Motor neuron (in vitro differentiated cells): ENCODE measurements at places on chromosomes 16 and 17. TPM values are rescaled to one million over a fixed set of nuclear protein-coding genes. Genes with fewer than 3 reads are reported as not detected.
A peak's percentile ranks its signal among the peaks of the same experiment; 100 is the strongest.

Gene SEPTIN12
- not detected in 2 replicates for total RNA-seq

Gene PRSS36
- total RNA-seq, result 1.4 and 3.8 TPM in 2 replicates

Gene EXOC3L1
- total RNA-seq, result 0.49 and 1.5 TPM in 2 replicates

Gene TOX3
- 0.54 and 2.1 TPM in 2 replicates for total RNA-seq

Gene PGAP6
- total RNA-seq, result 15.7 and 21.9 TPM in 2 replicates

Gene PLXDC1
- 1.4 and 4.0 TPM in 2 replicates for total RNA-seq

Gene PRDM7
- total RNA-seq, result not detected in 2 replicates

Gene SULT1A4
- total RNA-seq, result 0.67 and 0.68 TPM in 2 replicates

Gene EMP2
- 10.6 and 12.9 TPM in 2 replicates for total RNA-seq

Gene TERB1
- total RNA-seq, result 0.70 TPM in 1 of 2 replicates, not detected in the other

GRCh38 chr17:76239538-76240274 is 587 bp downstream of the RNF157 start:
- peak; percentile 0 for ATAC-seq

DNA sequence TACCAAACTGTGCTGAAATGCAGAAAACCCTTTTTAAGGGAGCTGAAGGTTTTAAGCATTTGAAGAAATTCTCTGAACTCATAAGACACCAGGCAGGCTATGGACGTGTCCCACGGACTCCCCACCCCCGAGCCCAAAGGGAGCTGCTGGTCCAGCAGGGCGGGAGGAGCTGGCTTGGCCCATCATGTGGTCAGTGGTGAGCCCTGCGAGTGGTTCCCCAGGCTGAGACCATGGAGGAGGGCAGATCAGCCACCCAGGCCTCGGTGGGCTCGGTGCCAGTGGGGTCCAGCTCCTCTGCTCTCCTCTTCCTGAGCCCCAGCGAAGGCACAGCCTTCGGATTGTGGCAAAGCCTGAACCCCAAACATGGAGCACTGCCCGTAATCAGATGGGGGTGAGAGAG is 27.0 kb downstream of the LGALS3BP start:
- no peak for ATAC-seq

DNA sequence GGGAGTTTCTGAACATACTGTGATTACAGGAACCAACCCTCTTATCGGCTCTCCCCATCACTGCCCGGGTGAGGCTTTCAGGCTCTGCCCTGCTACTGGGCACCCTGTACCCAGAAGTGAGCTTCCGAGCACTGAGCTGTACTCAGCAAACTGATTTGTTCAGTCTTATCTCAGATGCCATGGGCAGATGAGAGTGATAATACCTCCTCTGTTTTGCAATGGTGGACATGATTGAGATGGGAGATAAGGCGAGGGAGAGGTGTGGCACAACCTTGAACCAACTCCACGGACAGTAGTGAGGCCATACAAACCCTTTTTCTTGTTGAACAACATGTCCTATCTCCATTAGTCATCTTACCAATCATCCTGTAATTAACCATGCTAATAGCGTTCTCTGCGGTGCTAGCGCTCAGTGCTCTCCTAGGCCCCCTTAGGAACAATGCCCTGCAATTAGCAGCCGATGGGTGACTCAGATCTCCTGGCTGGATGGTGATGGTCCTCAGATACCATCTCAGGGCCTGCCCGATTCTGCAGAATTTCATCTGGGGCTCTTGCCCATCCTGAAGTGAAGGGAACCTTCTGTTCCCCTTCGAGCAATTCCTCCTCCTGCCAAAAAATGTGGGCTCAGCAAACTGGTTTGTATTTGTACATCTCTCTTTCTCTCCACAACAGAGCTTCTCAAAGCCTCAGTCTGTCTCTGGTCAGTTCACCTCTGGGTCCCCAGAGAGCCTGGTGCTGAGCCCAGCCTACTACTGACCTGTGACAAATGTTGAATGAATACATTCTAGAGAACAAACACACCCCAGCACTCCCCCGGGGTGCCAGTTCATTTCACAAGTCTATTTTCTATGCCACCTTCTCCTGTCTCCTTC is 139.3 kb upstream of the IRX3 start:
- ATAC-seq, result no peak

GRCh38 chr17:42852351-42852750 is 1.4 kb downstream of the AOC3 start:
- ATAC-seq, result no peak

GRCh38 chr16:73399997-73400396 is 352.1 kb upstream of the ZFHX3 start:
- ATAC-seq, result no peak

DNA sequence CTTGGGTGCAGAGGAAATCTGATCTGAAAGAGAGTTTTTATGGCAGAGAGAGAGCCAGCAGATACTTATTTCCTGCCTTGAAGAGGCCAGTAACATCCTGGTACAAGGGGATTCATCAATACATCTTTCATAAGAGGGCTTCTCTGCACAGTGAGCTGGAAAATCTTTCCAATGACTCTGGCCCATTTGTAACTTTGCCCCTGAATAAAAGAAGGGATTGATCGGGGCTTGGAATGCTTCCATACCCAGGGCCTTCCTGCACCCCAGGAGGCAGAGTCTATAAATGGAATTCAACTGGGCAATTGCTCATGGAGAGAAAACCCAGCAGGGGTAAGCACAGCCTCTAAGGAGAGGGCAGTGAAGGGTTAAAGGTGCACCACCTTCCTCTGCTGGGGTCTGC is 163.3 kb downstream of the XYLT1 start:
- ATAC-seq, result no peak

DNA sequence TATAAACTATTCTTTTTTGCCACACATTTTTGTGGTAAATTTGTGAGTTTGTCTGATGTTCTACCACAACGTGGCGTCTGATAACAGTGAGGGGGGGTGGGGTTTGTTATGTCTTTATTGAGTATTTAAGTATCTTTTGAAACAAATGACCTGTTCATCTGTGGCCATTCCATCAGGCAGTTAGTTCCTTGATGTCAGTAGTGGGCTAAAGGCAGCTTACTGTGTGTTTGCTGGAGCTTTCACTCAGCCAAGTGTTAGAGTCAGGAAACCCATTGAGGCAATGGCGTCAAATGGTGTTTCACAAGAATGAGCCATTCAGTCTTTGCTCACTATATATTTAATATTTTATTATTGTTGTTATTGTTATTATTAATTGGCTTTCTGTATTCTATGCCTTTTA is 28.0 kb downstream of the NQO1 start:
- no peak for ATAC-seq

DNA sequence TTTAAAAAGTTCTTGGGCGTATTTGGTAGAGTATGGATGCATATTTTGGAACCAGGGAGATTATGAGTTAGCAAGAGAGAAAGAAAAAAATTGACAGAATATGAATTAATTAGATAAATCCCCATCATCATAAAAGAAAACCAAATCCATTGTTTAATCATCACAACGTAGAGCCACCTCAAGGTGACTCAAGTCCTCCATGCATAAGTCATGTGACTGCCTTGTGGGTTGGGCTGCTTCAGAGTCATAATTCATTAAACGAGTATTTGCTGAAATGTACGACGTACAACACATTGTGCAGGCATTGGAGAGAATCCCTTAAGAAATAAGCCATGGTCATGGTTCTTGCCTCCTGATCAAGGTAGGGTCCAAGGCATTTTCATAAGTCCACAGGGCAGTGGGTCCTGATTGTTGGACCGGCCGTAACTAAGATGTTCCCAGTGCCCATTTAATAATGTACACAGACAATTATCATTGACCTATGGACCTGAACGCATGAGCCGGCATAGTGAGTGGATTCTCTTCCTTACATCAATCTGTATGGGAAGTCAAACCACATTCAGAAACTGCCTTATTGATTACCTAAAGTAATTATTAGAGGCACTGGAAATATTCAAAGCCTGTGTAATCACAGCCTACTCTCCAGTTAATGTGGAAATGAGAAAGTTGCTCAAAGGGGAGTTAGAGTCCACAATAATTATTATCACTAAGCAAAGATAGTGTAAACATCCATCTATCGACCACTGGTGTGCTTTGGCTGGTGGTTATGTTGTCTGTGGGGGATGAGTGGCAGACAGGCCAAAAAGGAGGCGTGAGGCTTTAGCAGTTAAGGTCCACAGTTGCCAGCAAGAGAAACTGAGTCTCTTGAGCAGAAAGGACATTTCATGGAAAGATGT is 165.4 kb downstream of the PITPNC1 start:
- ATAC-seq, result peak; percentile 24

GRCh38 chr17:13593757-13594156 is 8.0 kb downstream of the HS3ST3A1 start:
- ATAC-seq, result no peak

GRCh38 chr17:3598078-3598477 is 11.1 kb downstream of the TRPV1 start:
- ATAC-seq, result no peak

GRCh38 chr16:58459344-58460218 is 40.4 kb upstream of the NDRG4 start:
- ATAC-seq, result peak; percentile 66

DNA sequence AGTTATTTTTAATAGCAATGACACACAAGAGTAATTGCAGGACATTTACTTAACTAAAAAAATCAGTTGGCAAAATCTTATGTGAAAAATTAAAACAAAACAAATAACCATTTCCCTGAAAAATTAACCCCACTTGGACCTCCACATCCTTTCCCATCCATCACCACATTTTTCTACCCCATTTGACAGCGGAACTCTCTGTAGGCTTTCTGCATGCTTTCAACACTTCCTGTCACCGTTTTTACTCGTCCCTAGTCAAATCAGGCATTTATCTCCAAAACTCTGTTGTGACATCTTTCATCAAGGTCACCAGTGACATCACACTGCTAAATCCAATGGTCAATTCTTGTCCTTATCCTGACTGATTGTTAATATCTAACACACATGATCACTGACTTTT is 27.5 kb downstream of the KCNJ16 start:
- no peak for ATAC-seq

DNA sequence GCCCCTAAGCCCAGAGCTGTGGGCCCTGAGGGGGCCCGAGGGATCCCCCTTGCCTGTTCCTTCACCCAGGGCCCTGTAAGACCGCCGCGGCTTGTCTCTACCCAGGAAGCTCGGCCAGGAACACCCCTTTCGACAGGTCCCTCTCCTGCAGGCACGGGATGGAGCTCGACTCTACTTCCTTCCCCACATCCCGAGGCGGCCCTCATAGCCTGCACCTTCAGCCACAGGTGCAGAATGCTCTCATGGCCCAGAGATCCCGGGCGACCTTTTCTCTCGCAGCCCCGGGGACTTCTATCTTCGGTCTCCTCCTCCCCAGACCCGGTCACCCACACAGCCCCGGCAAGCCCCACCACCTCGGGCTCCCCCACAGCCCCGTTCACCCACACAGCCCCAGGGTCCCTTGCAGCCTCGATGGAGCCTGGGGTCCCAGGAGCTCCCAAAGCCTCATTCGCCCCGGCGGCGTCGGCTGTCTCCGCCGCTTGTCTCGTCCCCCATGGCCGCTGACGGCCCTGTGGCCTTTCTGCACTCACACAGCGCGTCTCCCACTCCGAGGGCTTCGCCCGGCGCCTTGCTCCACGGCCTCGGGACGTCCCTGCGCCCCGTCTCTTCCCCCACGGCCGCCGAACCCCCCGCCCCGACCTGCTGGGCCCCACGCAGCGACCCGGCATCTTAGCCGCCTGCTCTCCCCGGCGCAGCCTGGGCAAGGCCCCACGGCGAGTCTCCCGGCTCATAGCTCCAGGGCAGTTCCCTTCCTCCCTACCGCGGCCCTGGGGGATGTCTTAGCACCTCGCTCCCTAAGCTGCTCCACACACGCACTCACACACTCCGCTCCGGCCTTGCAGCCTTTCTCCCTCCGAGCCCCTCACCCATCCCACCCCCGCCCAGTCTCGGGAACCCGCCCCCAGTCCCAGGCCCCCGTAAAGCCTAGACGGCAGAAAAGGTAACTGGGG is 650 bp downstream of the KIAA0753 start:
- ATAC-seq, result peak; percentile 53

DNA sequence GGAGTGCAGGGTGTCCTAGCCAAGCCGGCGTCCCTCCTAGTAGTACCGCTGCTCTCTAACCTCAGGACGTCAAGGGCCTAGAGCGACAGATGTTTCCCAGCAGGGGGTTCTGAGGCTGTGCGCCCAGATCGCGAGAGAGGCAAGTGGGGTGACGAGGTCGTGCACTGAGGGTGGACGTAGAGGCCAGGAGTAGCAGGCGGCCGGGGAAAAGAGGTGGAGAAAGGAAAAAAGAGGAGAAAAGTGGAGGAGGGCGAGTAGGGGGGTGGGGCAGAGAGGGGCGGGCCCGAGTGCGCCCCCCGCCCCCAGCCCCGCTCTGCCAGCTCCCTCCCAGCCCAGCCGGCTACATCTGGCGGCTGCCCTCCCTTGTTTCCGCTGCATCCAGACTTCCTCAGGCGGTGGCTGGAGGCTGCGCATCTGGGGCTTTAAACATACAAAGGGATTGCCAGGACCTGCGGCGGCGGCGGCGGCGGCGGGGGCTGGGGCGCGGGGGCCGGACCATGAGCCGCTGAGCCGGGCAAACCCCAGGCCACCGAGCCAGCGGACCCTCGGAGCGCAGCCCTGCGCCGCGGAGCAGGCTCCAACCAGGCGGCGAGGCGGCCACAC is at the start of gene MMP2:
MMP2 (plus strand) TSS at position 372 of the 603 bp plus-strand sequence. CDS start 282 bp downstream, outside the sequence.
- ATAC-seq, result peak; percentile 32

- no peak for ATAC-seq
Observed at GRCh38 chr17:76510831-76511244, 9.6 kb upstream of the RHBDF2 start.

- ATAC-seq, result no peak
Observed at GRCh38 chr16:57001026-57001679, 11.8 kb downstream of the NLRC5 start.

GRCh38 chr16:79993629-79994209 is 393.2 kb upstream of the MAF start:
- ATAC-seq, result no peak

DNA sequence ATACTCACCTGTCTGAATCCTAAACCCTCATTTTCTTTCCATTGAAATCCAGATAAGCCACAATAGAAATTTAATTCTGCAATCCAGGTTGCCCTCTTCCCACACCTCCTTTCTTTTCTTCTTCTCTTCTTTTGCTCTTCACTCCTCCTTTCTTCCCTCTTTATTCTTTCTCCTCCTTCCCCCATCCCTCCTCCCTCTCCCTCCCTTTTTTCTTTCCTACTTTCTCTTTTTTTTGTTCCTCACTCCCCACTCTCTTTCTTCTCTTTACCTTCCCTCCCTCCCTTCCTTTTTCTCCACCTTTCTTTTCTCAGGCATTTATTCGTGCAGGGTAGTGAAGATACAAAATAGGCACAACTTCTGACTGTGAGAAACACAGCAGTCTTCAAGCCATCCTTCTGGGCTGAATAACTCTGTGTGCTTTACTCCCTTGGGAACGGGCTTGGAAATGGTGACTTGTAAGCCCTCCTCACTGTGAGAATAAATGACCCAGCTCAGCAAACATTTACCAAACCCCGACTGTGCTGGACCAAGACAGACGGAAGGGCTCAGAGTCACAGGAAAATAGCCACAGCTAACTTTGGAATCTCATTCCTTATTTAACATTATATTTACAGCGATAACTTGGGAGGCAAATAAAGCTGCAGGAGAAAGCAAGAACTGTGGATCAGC is 140.8 kb downstream of the HAPSTR1 start:
- peak; percentile 91 for ATAC-seq

DNA sequence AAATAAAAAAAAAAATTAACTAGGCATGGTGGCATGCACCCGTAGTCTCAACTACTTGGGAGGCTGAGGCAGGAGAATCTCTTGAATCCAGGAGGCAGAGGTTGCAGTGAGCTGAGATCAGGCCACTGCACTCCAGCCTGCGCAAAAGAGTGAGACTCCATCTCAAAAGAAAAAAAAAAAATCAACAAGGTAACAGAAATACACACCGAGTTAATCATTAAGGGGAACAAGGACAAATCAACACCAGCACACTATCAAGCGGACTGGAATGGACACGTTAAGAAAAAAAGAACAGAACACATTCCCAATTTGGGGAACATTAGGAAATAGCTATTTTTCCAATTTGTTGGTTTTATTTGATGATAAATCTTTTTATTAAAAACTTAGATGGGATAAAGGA is 28.4 kb upstream of the GLG1 start:
- ATAC-seq, result no peak
